BJ (cell line): ENCODE measurements at places on chromosomes 13 and 19.

GRCh38 chr19:13727798-13728197 lies 36.5 kb upstream of the MRI1 start:
- DNase-seq = peak; percentile 51

DNA sequence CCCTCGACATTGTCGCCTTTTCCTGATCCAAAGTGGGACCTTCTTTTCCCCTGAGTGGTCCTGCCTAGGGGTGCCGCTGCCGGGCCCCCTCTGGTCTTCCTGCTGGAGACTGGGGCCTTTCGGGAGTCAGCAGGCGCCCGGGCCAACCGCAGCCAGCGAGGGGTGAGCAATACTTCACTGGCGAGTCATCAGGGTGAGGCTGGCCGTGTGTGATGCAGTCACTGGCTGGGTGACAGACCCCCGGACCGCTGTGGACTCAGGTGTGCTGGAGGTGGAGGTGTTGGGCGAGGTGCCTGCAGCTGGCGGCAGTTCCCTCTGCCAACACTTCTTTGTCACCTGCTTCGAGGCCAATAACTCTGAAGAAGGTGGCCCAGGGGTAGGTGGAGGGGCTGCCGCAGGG lies 1.5 kb upstream of the CGB5 start:
- no peak for DNase-seq

DNA sequence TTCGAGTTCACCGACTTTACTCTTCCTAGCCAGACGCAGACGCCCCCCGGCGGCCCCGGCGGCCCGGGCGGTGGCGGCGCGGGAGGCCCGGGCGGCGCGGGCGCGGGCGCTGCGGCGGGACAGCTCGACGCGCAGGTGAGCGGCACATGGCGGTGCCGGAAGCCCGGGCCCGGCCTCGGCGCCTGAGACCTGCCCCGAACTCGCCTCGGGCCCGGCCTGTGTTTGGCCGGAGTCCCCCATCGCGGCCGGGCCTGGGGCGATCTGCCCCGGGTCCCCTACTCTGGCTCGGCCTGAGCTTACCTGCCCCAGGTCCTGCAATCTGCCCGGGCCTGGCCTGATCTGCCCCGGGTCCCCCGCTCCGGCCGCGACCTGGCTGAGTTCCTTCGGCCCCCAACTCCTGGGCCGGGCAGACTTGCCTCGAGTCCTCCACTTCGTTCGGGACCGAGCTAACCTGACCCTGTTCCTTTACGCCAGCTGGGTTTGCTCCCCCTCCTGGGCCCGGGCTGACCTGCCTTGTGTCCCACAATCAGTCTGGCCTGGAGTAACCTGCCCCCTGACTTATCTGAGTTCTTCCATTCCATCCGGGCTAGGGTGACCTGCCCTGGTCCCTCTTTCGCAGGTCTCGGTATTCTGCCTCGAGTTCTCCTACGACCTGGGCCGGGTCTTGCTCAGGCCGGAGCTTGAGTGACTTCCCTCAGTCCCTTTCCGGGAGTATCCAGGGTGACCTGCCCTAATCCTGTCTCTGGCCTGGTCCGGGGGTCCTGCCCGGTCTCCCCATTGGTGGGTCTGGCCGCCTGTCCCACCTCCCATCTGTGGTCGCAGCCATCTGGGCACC lies 764 bp downstream of the UPF1 start:
- no peak for DNase-seq

- no peak for DNase-seq
Observed at GRCh38 chr13:95301183-95301967, at the start of gene ABCC4. TSS of gene ABCC4 (minus strand) at chr13:95301451. CDS start at chr13:95301314, 137 bp downstream.

DNA sequence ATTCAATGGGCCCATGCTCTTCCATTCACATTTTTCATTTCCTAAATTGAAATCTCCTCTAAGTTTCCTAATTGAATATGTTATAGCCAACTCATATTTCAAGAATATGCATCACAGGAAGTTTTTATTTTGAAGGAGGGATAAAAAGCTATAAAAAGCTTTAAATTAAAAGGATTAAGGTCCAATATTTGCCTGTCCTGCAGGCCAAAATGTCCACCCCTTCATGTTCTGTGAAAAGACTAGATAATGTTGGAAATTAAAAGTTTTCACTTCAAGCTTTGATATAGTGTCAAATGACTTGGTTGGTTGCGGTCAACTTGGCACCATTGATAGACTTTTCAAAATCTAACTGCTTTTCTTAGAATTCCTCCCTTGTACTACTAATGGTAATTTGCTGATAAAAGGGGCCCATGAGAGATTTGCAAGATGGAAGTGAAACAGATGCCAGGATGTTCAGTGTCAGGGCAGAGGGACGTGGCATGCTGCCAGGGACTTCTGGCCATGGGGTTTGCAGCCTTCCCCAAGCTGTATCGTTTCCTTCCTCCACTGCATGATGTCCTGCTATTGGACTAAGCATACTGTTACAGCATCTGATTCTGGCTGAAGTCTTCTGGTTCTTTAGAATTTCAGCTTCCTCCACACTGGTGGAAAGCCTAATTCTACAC lies 547.3 kb upstream of the MIR17HG start:
- DNase-seq = no peak

GRCh38 chr19:38049105-38049649 lies 142.2 kb downstream of the SIPA1L3 start:
- peak; percentile 37 for DNase-seq

DNA sequence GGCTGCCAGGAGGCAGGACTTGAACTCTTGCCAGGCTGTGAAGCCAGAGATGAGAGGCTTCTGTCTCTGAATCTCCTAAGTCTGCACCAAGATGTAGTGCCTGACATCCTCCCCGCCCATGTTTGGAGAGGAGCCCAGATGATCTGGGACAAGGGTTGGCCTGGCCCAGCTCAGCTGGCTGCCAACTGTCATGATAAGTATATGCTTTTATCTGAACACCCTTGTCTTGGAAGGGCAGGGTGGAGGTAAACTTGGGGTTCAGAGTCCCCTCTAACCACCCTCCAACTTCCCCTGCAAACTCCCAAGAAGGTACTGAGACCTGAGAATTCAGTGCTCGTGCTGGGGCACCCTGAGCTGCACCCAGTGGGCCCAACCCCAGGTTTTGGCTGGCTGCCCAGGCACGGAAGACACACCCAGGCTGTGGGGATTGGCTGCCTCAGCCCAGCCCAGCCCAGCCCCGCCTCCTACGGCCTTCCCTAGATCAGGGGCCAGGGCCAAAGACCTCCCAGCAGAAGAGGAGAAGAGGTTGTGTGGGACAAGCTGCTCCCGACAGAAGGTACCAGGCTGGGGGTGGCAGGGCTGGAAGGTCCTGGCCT lies at the start of gene CYP4F12:
Gene CYP4F12 (plus strand): TSS at position 508 of the 596 bp plus-strand sequence. CDS start 443 bp downstream, outside the sequence.
- no peak for DNase-seq

DNA sequence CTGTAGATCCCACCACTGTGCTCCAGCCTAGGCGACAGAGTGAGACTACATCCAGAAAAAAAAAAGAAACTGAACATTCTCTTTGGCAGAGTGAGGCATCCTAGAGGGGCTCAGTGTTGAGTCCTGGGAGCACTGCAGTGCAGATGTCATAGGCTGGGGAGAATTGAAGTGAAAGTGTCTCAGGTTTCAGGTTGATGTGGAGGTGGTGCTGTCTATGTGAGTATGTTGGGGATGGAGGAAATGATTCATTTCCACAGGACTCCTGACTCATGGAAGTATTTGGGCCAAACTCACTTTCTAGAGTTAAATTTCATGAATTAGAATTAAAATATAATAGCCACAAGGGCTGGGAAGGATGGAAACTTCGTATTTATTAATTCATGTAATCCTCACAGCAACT lies 134.4 kb upstream of the TSC22D1 start:
- peak; percentile 61 for DNase-seq

GRCh38 chr13:114144606-114145244 lies 12.3 kb upstream of the RASA3 start:
- DNase-seq = no peak

DNA sequence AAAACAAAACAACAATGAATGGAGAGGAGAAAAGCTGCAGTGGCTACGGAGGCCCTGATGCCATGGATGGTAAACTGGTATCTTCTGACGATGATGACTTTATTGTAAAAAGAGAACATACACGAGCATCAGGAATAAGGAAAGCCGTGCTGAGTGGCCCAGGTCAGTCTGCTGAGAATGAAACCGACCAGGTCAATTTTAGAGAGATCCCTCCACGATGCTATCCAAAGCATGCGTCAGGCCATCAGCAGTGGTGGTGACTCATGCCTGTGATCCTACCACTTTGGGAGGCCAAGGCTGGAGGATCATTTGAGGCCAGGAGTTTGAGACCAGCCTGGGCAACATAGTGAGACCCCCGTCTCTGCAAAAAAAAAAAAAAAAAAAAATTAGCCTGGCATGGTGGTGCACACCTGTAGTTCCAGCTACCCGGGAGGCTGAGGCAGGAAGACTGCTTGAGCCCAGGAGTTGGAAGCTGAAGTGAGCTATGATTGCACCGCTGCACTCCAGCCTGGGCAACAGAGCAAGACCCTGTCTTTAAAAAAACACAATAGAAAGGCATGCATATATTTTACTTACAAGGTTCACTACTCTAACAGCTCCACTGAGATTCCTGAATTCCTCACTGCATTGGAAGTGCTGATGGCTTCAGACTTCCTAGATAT lies 62.3 kb downstream of the GADD45B start:
- no peak for DNase-seq

DNA sequence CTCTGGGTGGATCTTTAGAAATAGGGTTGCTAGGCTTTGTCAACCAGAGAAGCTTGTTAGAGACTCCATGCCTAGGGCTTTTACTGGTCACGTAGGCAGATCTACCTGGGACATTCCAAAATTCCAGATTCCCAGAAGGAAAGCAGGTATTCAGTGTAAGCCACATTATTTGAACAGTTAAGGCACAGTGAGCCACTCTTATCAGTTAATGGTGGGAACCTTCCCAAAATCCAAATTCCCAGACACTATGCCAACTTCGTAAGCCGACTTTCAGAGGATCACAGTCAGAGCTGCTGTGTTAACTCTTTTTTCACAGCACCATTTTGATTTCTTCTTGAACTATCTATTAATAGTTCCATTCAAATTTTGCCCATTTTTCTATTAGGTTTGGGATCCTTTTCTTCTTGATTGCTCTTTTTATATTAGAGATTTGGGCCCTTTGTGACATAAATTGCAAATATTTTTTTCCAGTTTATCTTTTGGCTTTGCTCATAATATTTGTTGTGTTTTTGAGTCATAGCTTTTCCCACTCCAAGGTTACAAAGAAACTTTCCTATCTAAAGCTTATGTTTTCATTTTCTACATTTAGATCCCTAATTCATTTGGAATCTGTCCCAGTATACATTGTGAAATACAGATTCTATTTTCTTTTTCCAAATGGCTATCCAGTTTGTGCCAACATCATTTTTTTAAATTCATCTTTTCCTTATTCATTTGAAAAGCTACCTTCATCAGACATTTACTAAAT lies 77.3 kb downstream of the DHRS12 start:
- DNase-seq = no peak

DNA sequence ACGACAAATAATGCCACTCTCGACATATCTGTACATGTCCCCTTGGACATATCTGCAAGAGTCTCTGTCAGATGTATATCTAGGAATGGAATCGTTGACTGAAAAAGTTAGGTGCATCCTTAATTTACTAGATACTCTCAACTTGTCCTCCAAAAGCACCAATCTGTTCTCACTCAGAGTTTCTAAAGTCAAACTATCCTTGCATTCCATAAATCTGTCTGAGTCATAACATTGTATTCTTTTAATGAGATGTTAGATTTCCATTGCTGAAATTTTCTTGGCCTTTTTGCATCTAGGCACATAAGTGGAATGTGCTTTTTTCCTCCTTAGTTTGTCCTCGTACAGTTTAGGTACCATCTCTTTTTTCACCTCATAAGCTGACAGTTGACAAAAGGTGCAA lies 139.8 kb downstream of the PTPRS start:
- no peak for DNase-seq

DNA sequence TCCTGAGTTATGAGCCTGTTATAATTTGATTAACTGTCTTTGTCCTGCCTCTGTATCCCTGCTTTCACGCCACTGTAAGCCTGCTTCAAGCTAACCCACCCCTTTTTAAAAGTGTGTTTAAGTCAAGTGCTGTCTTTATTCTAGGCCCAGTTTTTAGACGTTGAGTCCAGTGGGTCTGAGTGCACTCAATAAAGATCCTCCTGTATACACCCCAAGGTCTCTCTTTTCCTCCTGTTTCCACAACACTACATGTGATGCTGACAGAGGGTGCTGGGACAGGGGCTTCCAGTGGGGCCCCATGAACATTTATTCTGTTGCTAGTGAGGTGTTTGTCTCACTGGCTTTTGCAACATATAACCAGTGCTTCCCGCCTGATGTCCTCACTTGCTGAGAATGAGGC lies 6.7 kb upstream of the F2RL3 start:
- DNase-seq = no peak

DNA sequence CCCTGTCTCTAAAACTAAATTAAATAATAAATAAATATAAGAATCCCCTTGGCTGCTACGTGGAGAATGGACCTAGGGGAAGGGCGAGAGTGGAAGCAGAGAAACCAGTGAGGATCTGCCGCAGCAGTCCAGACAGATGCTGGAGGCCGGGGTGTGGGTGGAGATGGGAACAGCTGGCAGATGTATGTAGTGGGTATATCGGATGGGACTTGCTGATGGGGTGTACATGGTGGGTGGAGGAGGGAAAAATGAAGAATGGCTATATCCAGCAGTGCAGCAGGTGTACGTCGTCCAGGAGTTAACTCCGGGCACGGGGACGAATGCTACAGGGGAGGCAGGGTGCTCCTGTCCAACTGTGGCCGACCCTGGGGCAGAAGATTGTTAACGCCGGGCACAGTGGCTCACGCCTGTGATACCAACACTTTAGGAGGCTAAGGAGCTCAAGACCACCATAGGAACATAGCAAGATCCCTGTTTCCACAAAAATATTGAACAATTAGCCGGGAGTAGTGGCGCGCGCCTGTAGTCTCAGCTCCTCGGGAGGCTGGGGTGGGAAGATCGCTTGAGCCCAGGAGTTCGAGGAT lies 654 bp downstream of the CEP89 start:
- no peak for DNase-seq

- no peak for DNase-seq
Observed at GRCh38 chr13:29505511-29505910, 90.0 kb downstream of the SLC7A1 start.

GRCh38 chr13:76414320-76414719 lies 471.9 kb downstream of the KCTD12 start:
- DNase-seq = no peak

- no peak for DNase-seq
Observed at GRCh38 chr13:45921162-45921736, 69.7 kb upstream of the SIAH3 start.

DNA sequence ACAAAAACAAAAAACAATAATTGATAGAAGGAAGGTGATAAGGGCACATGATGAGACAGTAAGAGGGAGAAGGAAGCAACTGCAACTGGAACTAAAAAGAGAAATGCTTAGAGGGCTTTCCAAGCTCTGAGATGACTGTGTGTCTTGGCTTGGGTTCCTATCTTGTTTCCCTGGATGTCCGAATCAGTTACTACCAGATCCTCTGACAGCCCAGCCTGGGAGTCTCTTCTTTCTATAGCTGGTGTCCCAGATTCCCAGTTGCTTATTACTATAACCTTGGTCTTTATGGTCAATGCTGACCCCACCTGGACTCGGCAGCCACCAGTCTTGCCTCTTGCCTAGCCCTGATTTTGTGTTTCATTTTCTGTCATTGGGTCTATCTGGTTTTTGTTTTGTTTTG lies 116.4 kb downstream of the RFC3 start:
- no peak for DNase-seq
